IMR-90 (cell line): ENCODE measurements at places on chromosomes 11 and 22. TPM values are rescaled to one million over a fixed set of nuclear protein-coding genes. Genes with fewer than 3 reads are reported as not detected.

PIH1D2 gene
- 0.89 and 1.1 TPM in 2 replicates for polyA plus RNA-seq

ESAM gene
- polyA plus RNA-seq: 0.12 and 0.20 TPM in 2 replicates

GRCh38 chr11:92667486-92668152 lies 301.8 kb upstream of the MTNR1B start:
- DNase-seq: no peak
- H3K27me3 ChIP-seq: no peaks in the 10 kb centered on the region
- no peaks in the 10 kb centered on the region for H3K36me3 ChIP-seq

SAA2 gene
- not detected in 2 replicates for polyA plus RNA-seq

- peak overlapping the region; percentile 59 for H3K4me3 ChIP-seq
- H3K27ac ChIP-seq: peak overlapping the region; percentile 98
- no peaks in the 10 kb centered on the region for H3K27me3 ChIP-seq
These were observed 689 bp upstream of the SART1 start for GRCh38 chr11:65960824-65961266.

ZNF280B gene
- 0.65 and 0.76 TPM in 2 replicates for polyA plus RNA-seq

GRCh38 chr11:102447193-102447592 lies 5.4 kb downstream of the TMEM123 start:
- no peak overlapping the region for H3K4me3 ChIP-seq
- no peak for DNase-seq
- peaks cover 12% of the 10 kb centered on the region for H3K4me1 ChIP-seq
- no peak overlapping the region for H3K27ac ChIP-seq
- H3K27me3 ChIP-seq: no peaks in the 10 kb centered on the region

ARRB1 gene
- 11.0 and 11.4 TPM in 2 replicates for polyA plus RNA-seq

GRCh38 chr22:23273445-23274145 lies 93.3 kb downstream of the BCR start:
- peaks cover 48% of the 10 kb centered on the region for H3K36me3 ChIP-seq
- no peak overlapping the region for H3K4me3 ChIP-seq
- no peak for DNase-seq

GRCh38 chr11:111734101-111734953 lies 31.9 kb downstream of the PPP2R1B start:
- H3K36me3 ChIP-seq: peaks cover 9% of the 10 kb centered on the region
- H3K4me1 ChIP-seq: peaks cover 60% of the 10 kb centered on the region
- H3K27ac ChIP-seq: peak overlapping the region; percentile 96
- H3K4me3 ChIP-seq: no peak overlapping the region

- H3K36me3 ChIP-seq: no peaks in the 10 kb centered on the region
- H3K4me3 ChIP-seq: no peak overlapping the region
- H3K27ac ChIP-seq: no peak overlapping the region
- no peaks in the 10 kb centered on the region; the same call in 1 of the 2 replicates for H3K27me3 ChIP-seq
These were observed 80.4 kb upstream of the PRR5 start for GRCh38 chr22:44621401-44622146.

- H3K4me1 ChIP-seq: peaks cover 11% of the 10 kb centered on the region
- DNase-seq: peak; percentile 30
- H3K36me3 ChIP-seq: 0 out of 2 replicates have a peak, but pooled peaks cover 2% of the 10 kb centered on the region
- no peaks in the 10 kb centered on the region for H3K27me3 ChIP-seq
- H3K27ac ChIP-seq: peak overlapping the region; percentile 61
- peak overlapping the region; percentile 54 for H3K4me3 ChIP-seq
These were observed 1.4 kb downstream of the DTX4 start for GRCh38 chr11:59173080-59173963.

SHISA8 gene
- not detected in 2 replicates for polyA plus RNA-seq

DNA sequence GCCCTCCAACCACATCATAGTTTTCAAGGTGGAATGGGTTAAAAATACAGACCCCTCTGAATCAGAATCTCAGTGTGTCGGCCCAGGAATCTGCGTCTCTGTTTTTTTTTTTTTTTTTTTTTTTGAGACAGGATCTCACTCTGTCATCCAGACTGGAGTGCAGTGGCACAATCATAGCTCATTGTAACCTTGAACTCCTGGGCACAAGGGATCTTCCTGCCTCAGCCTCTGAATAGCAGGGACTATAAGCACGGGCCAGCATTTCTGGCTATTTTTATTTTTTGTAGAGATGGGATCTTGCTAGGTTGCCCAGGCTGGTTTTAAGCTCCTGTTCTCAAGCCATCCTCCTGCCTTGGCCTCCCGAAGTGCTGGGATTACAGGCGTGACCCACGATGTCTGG lies 28.2 kb downstream of the MIAT start:
- no peak overlapping the region for H3K4me3 ChIP-seq
- H3K4me1 ChIP-seq: peaks cover 11% of the 10 kb centered on the region
- no peak overlapping the region for H3K27ac ChIP-seq
- no peak for DNase-seq

DNA sequence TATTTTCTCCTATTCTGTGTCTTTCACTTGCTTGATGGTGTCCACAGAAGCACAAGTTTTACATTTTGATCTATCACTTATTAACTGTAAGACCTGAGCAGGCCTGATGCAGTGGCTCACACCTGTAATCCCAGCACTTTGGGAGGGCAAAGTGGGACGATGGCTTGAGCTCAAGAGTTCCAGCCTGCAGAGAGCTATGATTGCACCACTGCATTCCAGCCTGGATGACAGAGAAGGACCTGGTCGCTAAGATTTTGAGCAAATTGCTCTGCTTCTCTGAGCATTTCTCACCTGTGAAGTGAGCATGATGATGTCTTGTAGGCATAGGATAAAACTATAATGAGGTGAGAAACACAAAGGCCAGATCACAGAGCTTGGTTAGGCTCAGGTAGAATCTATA lies 6.7 kb downstream of the CCDC87 start:
- H3K36me3 ChIP-seq: no peaks in the 10 kb centered on the region
- no peaks in the 10 kb centered on the region for H3K4me1 ChIP-seq
- H3K4me3 ChIP-seq: no peak overlapping the region
- no peak overlapping the region for H3K27ac ChIP-seq
- no peak for DNase-seq

DNA sequence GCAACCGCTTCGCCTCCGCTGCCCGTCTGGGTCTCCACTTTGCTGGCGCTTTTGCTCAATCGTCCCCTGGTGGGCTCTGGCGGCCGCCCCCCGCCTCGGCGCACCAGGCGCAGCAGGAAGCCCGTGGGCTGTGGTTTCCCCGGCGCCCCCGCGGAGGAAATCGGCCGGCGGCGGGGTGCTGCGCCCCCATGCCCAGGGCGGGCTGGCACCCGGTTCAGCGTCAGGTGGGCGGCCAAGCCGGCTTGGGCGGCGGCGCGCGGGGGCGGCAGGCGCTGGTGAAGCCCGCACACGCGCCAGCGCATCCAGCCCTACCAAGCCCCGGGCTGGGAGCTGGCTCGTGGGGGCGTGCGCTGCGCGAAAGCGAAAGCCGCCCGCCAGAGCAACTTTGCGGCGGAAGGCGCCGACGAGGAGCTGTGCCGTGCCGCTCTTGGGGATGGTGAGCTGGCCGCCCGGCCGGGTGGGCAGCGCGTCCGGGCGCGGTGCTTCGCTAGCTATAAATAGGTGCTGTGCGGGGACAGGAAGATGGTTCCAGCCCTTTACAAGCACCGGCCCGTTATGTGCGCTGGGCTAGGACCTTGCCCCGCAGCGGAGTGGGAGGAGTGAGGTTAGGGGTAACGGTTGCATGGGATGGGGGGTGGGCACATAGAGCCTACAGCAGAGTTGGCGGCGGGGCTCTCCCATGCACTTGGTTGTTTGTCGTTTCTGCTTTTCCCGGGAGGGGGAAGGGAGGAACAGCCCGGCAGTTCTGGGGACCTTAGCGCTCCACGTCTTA lies 25.0 kb upstream of the SUSD2 start:
- peak; percentile 52 for DNase-seq
- H3K27ac ChIP-seq: peak overlapping the region; percentile 84
- H3K4me1 ChIP-seq: peaks cover 37% of the 10 kb centered on the region
- peak overlapping the region; percentile 83 for H3K4me3 ChIP-seq
- H3K36me3 ChIP-seq: no peaks in the 10 kb centered on the region; the same call in 1 of the 2 replicates

DNA sequence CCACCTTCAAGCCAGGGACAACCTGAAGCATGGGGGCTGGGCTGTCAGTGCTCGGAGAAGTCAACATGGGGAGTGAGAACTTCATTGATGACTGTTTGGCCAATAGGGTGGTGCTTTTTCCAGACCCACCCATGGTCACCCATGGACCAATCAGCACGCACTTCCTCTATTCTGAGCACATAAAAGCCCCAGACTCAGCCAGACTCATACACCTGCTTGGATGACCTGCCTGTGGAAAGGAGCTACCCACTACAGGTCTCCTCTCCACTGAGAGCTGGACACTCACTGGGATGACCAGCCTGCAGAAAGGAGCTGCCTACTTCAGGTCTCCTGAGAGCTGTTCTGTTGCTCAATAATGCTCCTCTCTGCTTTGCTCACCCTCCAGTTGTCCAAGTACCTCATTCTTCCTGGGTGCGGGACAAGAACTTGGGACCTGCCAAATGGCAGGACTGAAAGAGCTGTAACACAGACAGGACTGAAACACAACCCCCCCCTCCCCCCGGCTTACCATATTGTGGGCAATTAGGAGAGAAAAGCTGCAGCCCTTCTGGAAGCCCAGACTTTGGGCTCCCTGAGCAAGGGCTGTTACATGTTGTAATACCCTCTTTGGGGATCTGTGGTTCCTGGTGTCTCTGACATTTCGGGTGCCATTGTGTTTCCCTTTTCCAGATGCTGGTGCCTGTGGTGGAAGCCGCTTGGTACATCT lies 44.4 kb upstream of the WNT11 start:
- DNase-seq: no peak
- H3K27me3 ChIP-seq: peaks cover 71% of the 10 kb centered on the region
- H3K4me1 ChIP-seq: no peaks in the 10 kb centered on the region
- H3K4me3 ChIP-seq: no peak overlapping the region
- H3K36me3 ChIP-seq: no peaks in the 10 kb centered on the region
